H9 (cell line): ENCODE measurements at places on chromosomes 6 and 20. TPM values are rescaled to one million over a fixed set of nuclear protein-coding genes. Genes with fewer than 3 reads are reported as not detected.

SCRT2 gene
- total RNA-seq = not detected in 2 replicates

LTB gene
- not detected in 2 replicates for total RNA-seq

RNF39 gene
- total RNA-seq = 0.26 and 0.39 TPM in 2 replicates

SIM1 gene
- 0.07 TPM in 1 of 2 replicates, not detected in the other for total RNA-seq

CLPSL1 gene
- total RNA-seq = not detected in 2 replicates

SLC52A3 gene
- 3.2 and 3.3 TPM in 2 replicates for total RNA-seq

TMEM170B gene
- total RNA-seq = 2.9 and 3.0 TPM in 2 replicates

TMEM200A gene
- total RNA-seq = 6.1 and 6.4 TPM in 2 replicates

DCDC2 gene
- 0.57 and 0.59 TPM in 2 replicates for total RNA-seq

ABHD16B gene
- not detected in 2 replicates for total RNA-seq

WFDC5 gene
- not detected in 2 replicates for total RNA-seq

SRPK1 gene
- 91.0 and 93.2 TPM in 2 replicates for total RNA-seq

SALL4 gene
- total RNA-seq = 276 and 279 TPM in 2 replicates

HUS1B gene
- 0.96 and 1.2 TPM in 2 replicates for total RNA-seq

KHDC1L gene
- total RNA-seq = 0.37 TPM in 1 of 2 replicates, not detected in the other

PTPRT gene
- 0.07 and 0.13 TPM in 2 replicates for total RNA-seq

RIMS1 gene
- total RNA-seq = 0.83 and 1.2 TPM in 2 replicates

AGER gene
- total RNA-seq = 14.3 and 17.8 TPM in 2 replicates

LY86 gene
- not detected in 2 replicates for total RNA-seq

HNF4A gene
- 0.04 TPM in 1 of 2 replicates, not detected in the other for total RNA-seq

NRN1 gene
- total RNA-seq = not detected in 2 replicates

BCAS1 gene
- 0.15 and 0.37 TPM in 2 replicates for total RNA-seq

MAP7 gene
- total RNA-seq = 50.2 and 51.1 TPM in 2 replicates

PHF3 gene
- 60.8 and 66.6 TPM in 2 replicates for total RNA-seq

TBC1D32 gene
- 8.7 and 9.0 TPM in 2 replicates for total RNA-seq

ARFGAP1 gene
- 111 and 114 TPM in 2 replicates for total RNA-seq

SRF gene
- 57.5 and 59.7 TPM in 2 replicates for total RNA-seq

IMPG1 gene
- total RNA-seq = not detected in 2 replicates

IDH3B gene
- total RNA-seq = 114 and 122 TPM in 2 replicates

FNDC1 gene
- 0.24 TPM in 2 replicates for total RNA-seq

ANKRD66 gene
- not detected in 2 replicates for total RNA-seq

VEGFA gene
- 46.1 and 47.9 TPM in 2 replicates for total RNA-seq

VIP gene
- total RNA-seq = not detected in 2 replicates

PERP gene
- 28.7 and 28.9 TPM in 2 replicates for total RNA-seq

OR2J3 gene
- not detected in 2 replicates for total RNA-seq
